ENCODE measurements at places on chromosomes 7 and 10. TPM values are rescaled to one million over a fixed set of nuclear protein-coding genes. Genes with fewer than 3 reads are reported as not detected.

C10orf90 gene
- polyA plus RNA-seq: 0.48 TPM

MEOX2 gene
- polyA plus RNA-seq: 13.4 TPM

HTR5A gene
- polyA plus RNA-seq: not detected

WIPF3 gene
- 1.1 TPM for polyA plus RNA-seq

GRID2IP gene
- 0.11 TPM for polyA plus RNA-seq

SUN3 gene
- not detected for polyA plus RNA-seq

OR2A1 gene
- 0.07 TPM for polyA plus RNA-seq

SPAG6 gene
- not detected for polyA plus RNA-seq

PSAP gene
- 323 TPM for polyA plus RNA-seq

LRRN3 gene
- polyA plus RNA-seq: 1.8 TPM

WDR86 gene
- polyA plus RNA-seq: 1.3 TPM

UPF2 gene
- polyA plus RNA-seq: 17.1 TPM

IGFBP3 gene
- polyA plus RNA-seq: 179 TPM

PHTF2 gene
- polyA plus RNA-seq: 4.2 TPM

TUBB8 gene
- polyA plus RNA-seq: not detected

PLCE1 gene
- 1.5 TPM for polyA plus RNA-seq

ANXA8L1 gene
- polyA plus RNA-seq: 5.9 TPM

SFTPA1 gene
- polyA plus RNA-seq: 0.52 TPM

RSU1 gene
- 73.8 TPM for polyA plus RNA-seq

SKAP2 gene
- 4.2 TPM for polyA plus RNA-seq

CDK13 gene
- 14.7 TPM for polyA plus RNA-seq

PNLIP gene
- polyA plus RNA-seq: 2,301 TPM

IL15RA gene
- polyA plus RNA-seq: 29.6 TPM

FOXP2 gene
- 3.0 TPM for polyA plus RNA-seq

FAM200A gene
- 5.7 TPM for polyA plus RNA-seq

C7orf33 gene
- not detected for polyA plus RNA-seq

MINDY4 gene
- 2.5 TPM for polyA plus RNA-seq

PON3 gene
- 4.4 TPM for polyA plus RNA-seq

HYAL4 gene
- polyA plus RNA-seq: not detected

GHRHR gene
- polyA plus RNA-seq: not detected

PRPS1L1 gene
- polyA plus RNA-seq: not detected

CACNB2 gene
- 3.4 TPM for polyA plus RNA-seq

PRLHR gene
- not detected for polyA plus RNA-seq

NEURL1 gene
- polyA plus RNA-seq: 0.51 TPM

CCDC3 gene
- 3.4 TPM for polyA plus RNA-seq

TMEM139 gene
- 0.56 TPM for polyA plus RNA-seq

KLHDC10 gene
- 13.2 TPM for polyA plus RNA-seq

TMEM229A gene
- not detected for polyA plus RNA-seq

NCF1 gene
- polyA plus RNA-seq: 7.0 TPM

MCM10 gene
- 1.6 TPM for polyA plus RNA-seq

DEPP1 gene
- polyA plus RNA-seq: 1,305 TPM

ZNF239 gene
- 1.6 TPM for polyA plus RNA-seq

TMEM196 gene
- polyA plus RNA-seq: 0.29 TPM

CYP2C19 gene
- not detected for polyA plus RNA-seq

DNAJC12 gene
- polyA plus RNA-seq: 25.7 TPM

PNPLA8 gene
- polyA plus RNA-seq: 26.3 TPM

Measured in adipose tissue (tissue), 3 donors.